NCI-H1694 treated with DMSO at 0.1 percent for 48 hours (cell line): ENCODE measurements at places on chromosomes 12 and 14.

DNA sequence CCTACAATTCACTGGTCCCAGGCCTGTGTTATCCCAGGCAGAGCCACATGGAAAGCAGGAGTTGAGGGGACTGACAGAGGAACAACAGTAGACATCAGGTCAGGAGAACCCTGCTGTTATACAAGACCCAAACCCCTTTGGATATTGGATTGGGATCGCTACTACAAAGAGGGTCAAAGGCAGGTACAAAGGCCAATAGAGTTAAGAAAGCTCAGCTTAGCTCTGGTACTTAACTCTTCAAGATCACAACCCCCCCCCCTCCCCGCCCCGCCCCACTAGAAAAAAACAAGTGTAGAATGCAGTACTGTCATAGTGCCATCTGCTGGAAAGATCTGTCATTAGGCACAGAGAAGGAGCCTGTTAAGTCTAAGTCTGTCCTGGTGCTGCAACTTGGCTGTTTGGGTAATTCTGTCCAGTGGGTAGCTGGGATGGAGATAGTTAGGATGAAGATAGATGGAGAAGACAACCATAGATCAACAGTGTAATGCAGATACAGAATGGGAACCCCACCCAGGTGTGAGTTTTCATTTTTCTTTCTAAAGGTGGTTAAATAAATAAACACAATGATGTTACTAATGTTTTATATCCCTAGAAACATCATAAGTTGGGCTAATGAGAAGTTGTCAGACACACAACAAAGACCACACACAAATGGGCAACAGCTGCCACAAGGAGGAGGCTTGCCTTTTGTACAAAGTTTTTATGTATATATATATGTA, 17.2 kb downstream of the REM2 start:
- DNase-seq: peak; percentile 65

DNA sequence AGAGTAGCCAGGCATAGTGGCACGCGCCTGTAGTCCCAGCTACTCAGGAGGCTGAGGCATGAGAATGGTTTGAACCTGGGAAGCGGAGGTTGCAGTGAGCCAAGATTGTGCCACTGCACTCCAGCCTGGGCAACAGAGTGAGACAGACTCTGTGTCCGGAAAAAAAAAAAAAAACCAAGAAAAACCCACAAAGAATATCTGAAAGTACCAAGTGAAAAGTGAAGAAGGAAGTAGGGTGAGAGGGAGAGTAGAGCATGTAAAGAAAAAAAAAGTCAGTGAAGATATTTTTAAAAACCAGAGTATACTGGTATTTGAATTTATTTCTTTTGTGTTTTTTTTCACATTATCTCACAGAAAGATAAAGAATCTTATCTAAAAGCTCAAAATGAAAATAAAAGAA, 43.3 kb upstream of the ISM2 start:
- DNase-seq: no peak

GRCh38 chr14:85016496-85016895, 513.4 kb upstream of the FLRT2 start:
- DNase-seq: no peak

GRCh38 chr14:61644175-61644574, 51.1 kb upstream of the HIF1A start:
- no peak for DNase-seq

DNA sequence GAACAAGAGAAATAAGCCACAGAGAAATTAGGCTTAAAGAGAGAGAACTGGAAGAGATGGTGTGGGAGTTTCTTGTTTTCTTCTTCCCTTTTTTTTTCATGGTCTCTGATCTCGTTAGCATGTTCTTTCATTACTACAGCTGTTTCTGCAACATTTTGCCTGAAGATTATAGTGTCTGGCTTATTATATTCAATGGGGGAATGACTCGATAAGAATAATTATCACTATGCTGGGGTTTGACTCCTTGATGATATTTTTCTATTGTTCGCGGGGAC, 70.0 kb downstream of the TMEM132C start:
- no peak for DNase-seq

- DNase-seq: no peak
Observed at GRCh38 chr12:64923536-64923935, 99.1 kb downstream of the TBC1D30 start.
